Activated CD4-positive, alpha-beta T cell treated with anti-CD3 and anti-CD28 coated beads for 48 hours (primary cell): ENCODE measurements at places on chromosomes 1 and 21.

GRCh38 chr1:22553104-22553880 lies 10.0 kb upstream of the EPHA8 start:
- DNase-seq, result no peak

DNA sequence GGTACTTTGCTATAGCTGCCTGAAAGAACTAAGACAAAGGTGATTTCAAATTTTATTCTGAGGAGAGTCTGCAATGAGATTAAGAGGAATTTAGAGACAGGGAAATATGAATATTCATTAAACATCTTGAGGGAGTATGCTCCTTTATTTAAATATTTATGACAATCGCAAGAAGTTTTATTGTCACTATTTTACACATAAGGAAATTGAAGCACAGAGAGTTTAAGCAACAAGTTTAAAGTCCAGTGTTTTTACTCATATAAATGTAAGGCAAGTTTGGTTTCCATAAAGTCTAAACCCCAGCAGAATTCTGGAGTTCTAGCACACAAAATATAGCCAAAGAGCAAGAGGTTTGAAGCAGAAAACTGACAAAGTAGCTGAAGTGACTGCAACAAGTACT lies 49.3 kb upstream of the SAMSN1 start:
- DNase-seq, result no peak

DNA sequence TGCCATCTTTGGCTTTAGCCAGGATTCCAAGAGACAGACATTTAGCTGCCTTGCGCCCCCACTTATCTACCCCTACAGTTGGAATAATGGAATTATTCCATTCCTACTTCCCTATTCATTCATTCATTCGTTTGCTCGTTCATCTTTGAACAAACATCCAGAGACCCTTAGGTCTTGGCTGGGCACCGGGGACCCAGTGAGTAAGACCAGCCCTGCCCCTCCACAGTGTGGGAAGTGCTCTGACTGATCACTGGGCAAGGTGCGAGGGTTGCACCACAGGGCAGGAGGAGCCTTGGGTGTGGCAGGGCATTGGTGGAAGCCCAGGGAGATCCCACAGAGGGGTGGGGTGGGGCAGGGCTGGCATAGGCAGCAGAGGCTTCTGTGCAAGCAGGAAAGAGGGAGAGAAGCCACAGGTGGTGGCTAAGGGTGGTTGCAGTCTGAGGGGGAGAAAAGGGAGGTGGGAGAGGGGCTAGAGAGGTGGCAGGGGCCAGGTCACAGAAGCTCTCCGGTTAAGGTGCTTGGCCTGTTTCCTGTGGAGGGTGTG lies 35.0 kb upstream of the TMEM61 start:
- no peak for DNase-seq

- no peak for DNase-seq
Observed at GRCh38 chr1:81731989-81732388, 68.7 kb upstream of the ADGRL2 start.
